ENCODE measurements at places on chromosomes 11 and 22. TPM values are rescaled to one million over a fixed set of nuclear protein-coding genes. Genes with fewer than 3 reads are reported as not detected.

Gene OR5M10
- not detected for total RNA-seq

Gene FLRT1
- total RNA-seq: not detected

Gene VPREB1
- total RNA-seq: not detected

Gene TAF10
- total RNA-seq: 124 TPM

DNA sequence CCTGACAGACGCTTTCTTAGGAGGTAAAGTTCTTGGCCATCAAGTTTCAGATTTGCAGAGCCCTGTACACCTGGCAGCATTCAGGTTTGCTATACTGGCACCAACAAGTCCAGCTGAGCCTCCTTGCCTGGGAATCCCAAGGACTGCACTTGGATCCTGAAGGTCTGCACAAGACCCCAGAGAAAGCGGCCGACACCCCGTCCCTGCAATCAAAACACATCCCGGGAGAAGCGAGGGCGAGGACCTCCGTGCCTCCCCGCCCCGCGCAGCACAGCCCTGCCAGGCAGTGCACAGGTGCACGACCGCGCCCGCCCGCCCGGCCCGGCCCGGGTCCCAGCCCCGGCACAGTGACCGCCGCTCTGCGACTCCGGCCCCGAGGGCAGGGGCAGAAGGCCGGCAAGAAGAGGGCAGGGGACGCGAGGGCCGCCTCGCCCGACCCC, 559 bp downstream of the MRTFA start:
- H3K27me3 ChIP-seq: no peaks in the 10 kb centered on the region
- peaks cover 6% of the 10 kb centered on the region for H3K36me3 ChIP-seq
- H3K4me1 ChIP-seq: peaks cover 33% of the 10 kb centered on the region
- peak overlapping the region; percentile 89 for H3K4me3 ChIP-seq

GRCh38 chr11:2094354-2095197, 44.6 kb downstream of the IGF2 start:
- no peaks in the 10 kb centered on the region for H3K36me3 ChIP-seq
- H3K27ac ChIP-seq: no peak overlapping the region
- H3K4me1 ChIP-seq: peaks cover 17% of the 10 kb centered on the region

GRCh38 chr22:38187413-38188212, 6.0 kb upstream of the PLA2G6 start:
- peaks cover 3% of the 10 kb centered on the region for H3K36me3 ChIP-seq
- H3K27ac ChIP-seq: no peak overlapping the region
- peaks cover 8% of the 10 kb centered on the region for H3K4me1 ChIP-seq
- DNase-seq: no peak
- H3K4me3 ChIP-seq: no peak overlapping the region

DNA sequence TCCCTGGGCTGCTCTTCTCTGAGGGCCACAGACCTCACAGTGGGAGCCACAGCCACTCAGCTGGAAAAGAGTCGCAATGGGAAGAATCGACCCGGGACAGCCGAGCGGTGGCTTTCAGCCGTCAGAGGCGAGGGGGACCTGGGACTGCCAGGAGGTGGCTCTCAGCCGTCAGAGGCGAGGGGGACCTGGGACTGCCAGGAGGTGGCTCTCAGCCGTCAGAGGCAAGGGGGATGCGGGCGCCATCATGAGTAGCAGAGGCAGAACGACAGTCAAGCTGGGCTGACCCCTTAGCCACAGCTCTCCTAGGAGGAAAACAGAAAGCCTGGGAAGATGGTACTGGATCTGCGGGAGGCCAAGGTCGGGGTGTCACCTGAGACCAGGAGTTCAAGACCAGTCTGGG, 14.9 kb upstream of the MUC2 start:
- H3K27ac ChIP-seq: no peak overlapping the region
- H3K4me1 ChIP-seq: peaks cover 9% of the 10 kb centered on the region
- no peaks in the 10 kb centered on the region for H3K36me3 ChIP-seq
- no peak for DNase-seq

DNA sequence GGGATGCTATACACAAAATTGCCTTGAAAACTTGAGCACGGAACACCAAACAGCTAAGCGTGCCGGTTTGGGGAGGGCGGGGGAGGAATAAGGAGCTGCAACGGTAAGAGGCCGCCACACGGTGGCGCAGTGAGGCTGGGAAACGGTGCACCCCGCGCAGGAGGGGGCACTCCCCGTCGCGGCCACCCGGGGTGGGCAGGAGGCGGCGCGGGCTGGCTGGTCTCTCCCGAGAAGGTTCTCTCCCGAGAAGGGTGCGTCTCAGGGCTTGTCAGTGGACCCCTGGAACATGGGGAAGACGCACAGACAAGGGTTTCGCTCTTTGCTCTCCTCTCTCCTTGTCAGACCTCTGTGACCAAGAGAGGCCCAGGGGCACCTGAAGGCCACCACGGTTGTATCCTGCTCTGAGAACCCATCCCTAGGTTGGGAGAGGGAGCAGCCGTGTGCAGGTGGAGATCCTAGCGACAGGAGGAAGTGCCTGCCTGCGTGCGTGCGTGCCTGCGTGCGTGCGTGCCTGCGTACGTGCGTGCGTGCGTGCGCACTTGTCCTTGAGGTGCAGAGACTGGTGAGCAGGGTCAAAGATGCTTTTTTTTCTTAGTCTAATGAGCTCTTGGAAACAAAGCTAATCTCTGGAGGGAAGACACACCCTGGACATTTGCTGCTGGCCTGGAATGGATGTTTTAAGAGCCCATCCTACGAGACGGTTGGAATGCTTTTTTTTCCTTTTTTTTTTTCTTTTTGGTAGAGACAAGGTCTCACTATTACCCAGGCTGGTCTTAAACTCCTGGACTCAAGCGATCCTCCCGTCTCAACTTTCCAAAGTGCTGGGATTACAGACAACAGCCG, 18.1 kb upstream of the JAM3 start:
- H3K27ac ChIP-seq: peak overlapping the region; percentile 60
- peak; percentile 73 for DNase-seq
- peaks cover 3% of the 10 kb centered on the region for H3K36me3 ChIP-seq

DNA sequence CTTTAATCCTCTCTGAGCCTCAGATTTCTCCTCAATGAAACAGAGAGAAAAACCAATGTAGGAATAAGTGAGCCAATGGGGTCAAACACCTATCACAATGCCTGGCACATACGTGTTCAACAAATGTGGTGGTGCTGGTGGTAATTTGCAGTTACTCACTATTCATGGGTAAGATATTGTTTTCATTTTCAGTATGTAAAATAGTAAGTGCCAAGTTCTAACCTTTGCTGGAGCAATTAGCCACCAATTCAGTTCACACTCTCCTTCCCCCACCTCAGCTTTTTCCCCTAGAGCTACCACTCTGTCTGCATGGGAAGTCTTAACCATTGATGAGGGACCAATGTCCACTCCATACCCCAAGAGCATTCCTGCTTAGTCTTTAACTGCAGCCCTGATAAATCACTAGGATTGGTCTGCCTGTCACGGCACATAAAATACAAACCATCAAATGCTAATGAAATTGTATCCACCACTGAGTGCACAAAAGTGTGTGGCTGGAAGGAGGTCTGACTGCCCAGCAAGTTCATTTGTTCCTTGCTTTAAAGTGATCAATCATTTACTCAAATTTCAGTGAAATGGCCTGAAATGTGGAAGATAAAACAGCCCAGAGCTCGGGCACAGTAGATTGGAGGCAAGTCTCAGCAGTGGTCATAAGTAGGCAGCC, 187.4 kb upstream of the API5 start:
- no peak overlapping the region for H3K27ac ChIP-seq
- DNase-seq: no peak
- no peaks in the 10 kb centered on the region for H3K4me1 ChIP-seq
- H3K4me3 ChIP-seq: no peak overlapping the region
- H3K27me3 ChIP-seq: no peaks in the 10 kb centered on the region

DNA sequence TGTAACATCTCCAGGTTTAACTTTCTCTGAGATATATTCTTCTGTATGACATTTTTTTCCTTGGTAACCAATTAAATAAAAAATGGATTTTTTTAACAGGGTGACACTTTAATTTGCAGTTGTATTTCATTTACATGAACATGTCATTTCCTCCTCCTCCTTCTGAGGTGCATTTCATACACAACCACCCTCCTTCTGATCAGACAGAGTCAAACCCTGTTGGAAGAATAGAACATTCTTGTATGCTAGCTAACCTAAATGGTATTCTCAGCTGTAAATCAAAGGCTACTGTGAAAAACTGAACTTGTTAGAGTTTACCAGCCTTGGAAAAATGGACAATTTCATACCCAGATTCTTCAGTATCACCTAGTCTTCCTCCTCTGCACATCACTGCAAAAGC, 52.7 kb upstream of the CHRM4 start:
- H3K36me3 ChIP-seq: peaks cover 9% of the 10 kb centered on the region
- H3K27ac ChIP-seq: peak overlapping the region; percentile 6
- no peak for DNase-seq
- H3K4me1 ChIP-seq: peaks cover 23% of the 10 kb centered on the region
- no peaks in the 10 kb centered on the region for H3K27me3 ChIP-seq
- no peak overlapping the region for H3K4me3 ChIP-seq

DNA sequence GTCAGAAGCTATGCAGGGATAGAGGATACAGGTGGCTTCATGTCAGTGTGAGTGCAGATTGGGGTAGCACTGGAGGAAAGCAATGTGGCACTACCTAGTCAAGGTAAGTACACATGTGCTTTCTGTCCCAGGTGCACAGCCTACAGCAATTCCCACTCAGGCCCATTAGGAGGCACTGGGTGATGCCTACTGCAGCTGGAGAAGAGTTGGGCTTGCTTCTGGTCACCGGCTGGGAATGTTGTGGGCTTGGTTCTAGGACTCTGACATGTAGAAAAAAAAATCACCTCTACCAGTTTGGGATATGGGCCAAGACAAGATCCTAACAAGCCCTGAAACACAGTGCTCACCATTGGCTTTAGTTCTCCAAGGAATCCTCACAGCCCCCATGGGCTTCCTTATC, 69.7 kb downstream of the TENM4 start:
- H3K27ac ChIP-seq: no peak overlapping the region
- no peaks in the 10 kb centered on the region for H3K36me3 ChIP-seq
- no peak overlapping the region for H3K4me3 ChIP-seq
- H3K4me1 ChIP-seq: no peaks in the 10 kb centered on the region

GRCh38 chr11:70434813-70435278, 36.5 kb downstream of the CTTN start:
- peaks cover 4% of the 10 kb centered on the region for H3K36me3 ChIP-seq
- no peak for DNase-seq
- H3K4me3 ChIP-seq: no peak overlapping the region
- H3K27me3 ChIP-seq: peaks cover 12% of the 10 kb centered on the region
- H3K4me1 ChIP-seq: no peaks in the 10 kb centered on the region

GRCh38 chr22:42286205-42286604, 15.8 kb upstream of the TCF20 start:
- H3K27ac ChIP-seq: peak overlapping the region; percentile 79
- H3K4me3 ChIP-seq: peak overlapping the region; percentile 67
- no peaks in the 10 kb centered on the region for H3K36me3 ChIP-seq
- no peaks in the 10 kb centered on the region for H3K27me3 ChIP-seq

GRCh38 chr11:2827256-2827655, 58.3 kb downstream of the CDKN1C start:
- no peak overlapping the region for H3K27ac ChIP-seq
- H3K36me3 ChIP-seq: peaks cover 6% of the 10 kb centered on the region
- H3K4me3 ChIP-seq: no peak overlapping the region
- H3K4me1 ChIP-seq: no peaks in the 10 kb centered on the region

- H3K27me3 ChIP-seq: peaks cover 51% of the 10 kb centered on the region
- H3K4me1 ChIP-seq: peaks cover 5% of the 10 kb centered on the region
- H3K4me3 ChIP-seq: no peak overlapping the region
- no peak overlapping the region for H3K27ac ChIP-seq
Observed at GRCh38 chr11:19558189-19558986, 154.2 kb upstream of the NAV2 start.

GRCh38 chr11:72821920-72822799, 7.9 kb downstream of the ATG16L2 start:
- peak overlapping the region; percentile 43 for H3K4me3 ChIP-seq
- H3K4me1 ChIP-seq: peaks cover 21% of the 10 kb centered on the region

GRCh38 chr11:534396-535209, 773 bp downstream of the HRAS start:
- H3K4me3 ChIP-seq: peak overlapping the region; percentile 86
- no peaks in the 10 kb centered on the region for H3K36me3 ChIP-seq
- no peak for DNase-seq

DNA sequence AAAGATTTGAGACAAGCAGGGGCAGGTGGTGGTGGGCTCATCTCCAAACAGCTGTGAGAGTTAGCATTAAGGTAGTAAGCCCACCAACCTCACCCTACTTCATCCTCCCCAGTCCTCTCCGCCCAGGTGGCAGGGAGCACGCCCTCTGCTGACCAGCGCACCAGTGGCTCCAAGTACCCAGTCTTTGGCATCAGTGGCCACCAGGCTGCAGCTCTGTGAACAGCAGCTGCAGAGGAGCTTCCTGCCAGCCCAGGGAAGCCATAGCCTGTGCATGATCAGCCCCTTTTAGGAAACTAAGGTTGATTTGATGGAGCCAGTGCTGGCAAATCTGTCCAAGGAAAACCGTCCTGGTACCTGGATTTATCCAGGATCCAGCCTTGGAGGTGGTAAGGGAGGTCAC, 21.7 kb downstream of the CAVIN3 start:
- H3K4me3 ChIP-seq: no peak overlapping the region
- H3K27me3 ChIP-seq: peaks cover 49% of the 10 kb centered on the region
- no peak overlapping the region for H3K27ac ChIP-seq
- H3K4me1 ChIP-seq: peaks cover 2% of the 10 kb centered on the region
